ENCODE measurements at places on chromosomes 13 and 19.

DNA sequence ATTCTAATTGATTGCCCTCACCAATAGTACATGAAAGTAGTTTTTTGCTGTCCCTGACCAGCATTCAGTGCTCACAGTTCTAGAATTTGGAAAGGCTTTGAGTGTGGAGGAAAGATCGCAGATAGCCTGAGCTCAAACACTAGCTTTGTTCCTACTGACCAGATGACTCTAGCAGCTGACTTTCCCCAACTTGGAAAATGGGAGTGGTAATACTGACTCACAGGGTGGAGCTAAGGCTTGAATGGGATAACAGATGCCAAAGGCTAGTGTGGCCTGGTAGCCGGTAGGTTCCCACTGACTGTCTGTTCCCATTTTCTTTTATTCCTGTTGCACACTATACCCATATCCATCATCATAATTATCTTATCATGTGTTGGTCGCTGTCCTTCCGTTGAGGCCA lies 3.7 kb downstream of the ZSCAN22 start:
- no peak for DNase-seq

- no peak for DNase-seq
These were observed 2.2 kb downstream of the ZSCAN22 start for GRCh38 chr19:58328999-58329398.

DNA sequence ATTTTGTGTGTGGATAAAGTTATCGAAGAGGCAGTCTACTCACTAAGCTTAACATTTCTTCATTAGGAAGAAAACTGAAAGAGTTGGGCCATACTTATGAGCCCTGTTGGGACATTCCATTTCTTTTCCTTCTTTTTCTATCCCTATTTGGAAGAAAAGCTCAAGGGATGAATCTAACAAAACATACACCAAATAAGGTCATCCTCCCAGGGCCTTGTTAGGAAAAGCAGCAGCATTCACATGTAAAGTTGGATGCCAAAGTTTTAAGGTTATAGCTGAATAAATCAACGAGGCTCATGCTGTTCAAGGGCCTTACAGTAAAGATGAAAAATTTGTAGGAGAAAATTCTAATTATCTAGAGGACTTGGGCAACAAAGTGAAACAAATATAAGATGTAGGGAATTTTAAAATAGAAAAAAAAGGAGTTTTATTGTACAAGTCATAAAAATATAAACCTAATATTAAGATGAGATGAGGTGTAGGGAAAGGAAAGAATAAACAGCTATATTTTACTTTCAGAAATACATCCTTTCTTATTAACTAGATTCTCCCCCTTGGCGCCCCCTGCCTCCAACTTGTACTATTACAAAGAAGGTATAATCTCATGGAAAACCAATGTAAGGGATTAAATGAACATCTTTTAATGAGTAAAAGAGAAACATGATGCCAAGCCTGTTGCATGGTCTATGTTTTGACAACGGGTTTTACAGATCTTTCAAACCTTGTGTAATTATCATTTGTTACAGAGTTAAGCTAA lies 160.4 kb downstream of the PCDH20 start:
- DNase-seq: no peak

- DNase-seq: no peak
These were observed 65.9 kb upstream of the ZNF599 start for GRCh38 chr19:34838753-34839431.

DNA sequence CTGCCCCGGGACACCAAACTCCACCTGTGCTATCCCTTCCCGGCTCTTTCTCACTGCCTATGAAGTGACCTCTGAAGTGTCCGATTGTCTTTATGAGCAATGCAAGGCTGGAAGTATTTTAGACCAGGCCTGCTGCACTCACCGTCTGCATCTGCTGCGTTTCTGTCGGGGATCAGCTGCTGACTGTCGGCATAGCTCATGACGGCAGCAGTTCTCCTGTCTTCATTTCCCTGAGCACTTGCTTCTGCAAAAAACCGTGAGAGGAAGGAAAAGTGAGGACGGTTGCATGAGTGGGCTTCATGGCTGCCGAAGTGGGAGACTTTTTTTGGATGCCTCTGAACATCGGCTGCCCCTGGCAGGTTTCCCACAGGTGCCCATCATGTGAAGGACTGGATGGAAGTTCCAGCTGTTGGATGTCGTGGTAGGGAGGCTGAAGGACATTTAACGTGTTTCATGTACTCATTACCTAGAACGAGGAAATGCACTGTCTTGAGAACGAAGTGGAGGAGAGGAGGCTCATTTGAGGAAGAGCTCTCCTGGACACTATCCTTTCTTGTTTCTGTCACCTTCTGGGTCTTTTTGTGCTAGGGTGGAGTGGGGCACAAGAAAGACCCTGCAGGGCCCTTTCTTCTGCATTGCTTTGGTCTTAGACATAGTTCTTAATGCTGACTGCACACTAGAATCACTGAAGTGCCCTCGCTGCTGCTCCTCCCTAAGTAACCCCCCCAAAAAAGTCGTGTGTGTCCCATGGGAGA lies 94.7 kb downstream of the RNASEH2B start:
- DNase-seq: no peak

DNA sequence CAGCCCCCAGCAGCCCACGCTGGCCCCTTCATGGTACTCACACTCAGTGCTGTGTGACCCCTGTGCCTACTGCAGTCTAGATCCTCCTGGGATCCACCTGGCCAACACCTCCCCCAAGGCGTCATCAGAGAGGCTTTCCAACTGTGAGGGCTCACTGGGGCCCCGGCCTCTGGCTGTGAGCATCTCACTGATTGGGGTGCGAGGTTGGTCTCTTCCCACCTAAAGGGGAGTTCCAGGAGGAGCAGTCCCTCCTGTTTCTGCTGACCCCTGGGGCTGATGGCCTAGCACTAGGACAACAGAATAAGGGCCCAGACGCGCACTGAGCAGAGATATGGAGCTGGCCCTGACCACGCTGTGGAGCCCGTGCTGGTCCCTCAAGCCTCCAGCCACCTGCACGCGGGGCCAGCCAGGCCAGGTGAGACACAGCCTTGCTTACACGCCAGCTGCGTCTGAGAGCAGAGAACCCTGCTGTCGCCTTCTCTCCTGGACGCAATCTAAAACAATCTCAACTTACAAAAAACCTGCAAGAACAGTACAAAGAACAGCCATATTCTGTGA lies 32.2 kb downstream of the ELL start:
- DNase-seq: no peak

- DNase-seq: no peak
These were observed 18.5 kb downstream of the KCNRG start for GRCh38 chr13:50033725-50034124.

GRCh38 chr13:111095031-111095840 lies 19.9 kb upstream of the ARHGEF7 start:
- DNase-seq: no peak

DNA sequence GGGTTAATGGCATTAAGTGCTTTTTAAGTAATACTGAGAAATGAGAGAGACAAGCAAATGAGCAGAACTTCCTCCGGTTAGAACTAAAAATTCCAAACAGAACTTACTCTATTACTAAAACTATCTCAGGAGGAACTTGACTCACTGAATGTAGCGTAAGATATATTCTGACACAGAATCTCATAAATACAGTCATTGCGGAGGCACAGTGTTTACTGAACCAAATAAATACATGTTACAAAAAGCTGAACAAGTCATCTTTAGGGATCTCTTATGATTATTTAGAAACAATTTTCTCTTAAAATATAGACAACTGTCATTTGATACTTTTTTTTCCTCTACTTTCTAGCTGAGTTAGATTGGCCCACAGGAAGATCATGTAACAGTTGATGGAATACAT lies 283.1 kb downstream of the KLF12 start:
- DNase-seq: no peak

DNA sequence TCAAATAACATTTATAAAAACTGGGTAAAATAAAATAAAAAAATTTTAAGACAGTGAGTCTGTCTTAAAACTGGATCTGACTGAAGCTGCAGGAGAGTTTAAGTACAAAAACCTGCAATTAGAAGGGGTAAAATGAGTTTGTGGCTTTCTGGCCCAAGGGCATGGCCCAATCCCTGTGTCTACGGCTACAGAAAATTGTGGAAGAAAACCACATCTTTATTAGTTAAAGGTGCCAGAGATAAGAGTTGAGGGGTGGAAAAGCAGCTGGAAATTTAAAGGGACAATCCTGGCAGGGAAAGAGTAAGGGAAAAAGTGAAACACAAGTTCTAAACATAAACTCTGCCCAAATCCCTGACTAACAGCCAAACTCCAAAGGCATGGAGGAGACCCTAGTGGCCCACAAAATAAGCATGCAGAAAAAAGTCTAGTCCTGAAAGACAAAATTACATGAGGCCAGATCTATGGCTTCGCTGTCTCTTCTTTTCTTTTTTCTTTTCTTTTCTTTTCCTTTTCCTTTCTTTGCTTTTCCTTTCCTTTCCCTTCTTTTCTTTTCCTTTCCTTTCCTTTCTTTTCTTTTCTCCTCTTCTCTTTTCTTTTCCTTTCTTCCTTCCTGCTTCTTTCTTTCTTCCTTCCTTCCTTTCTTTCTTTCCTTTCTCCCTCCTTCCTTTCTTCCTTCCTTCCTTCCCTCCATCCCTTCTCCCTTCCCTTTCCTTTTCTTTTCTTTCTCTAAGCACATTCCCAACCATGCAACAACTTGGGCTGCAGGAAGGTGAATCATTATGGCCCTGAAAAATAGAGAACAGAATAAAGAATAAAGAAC lies 23.5 kb upstream of the DLEU7 start:
- DNase-seq: no peak
